IMR-90 (cell line): ENCODE measurements at places on chromosomes 13 and 19. TPM values are rescaled to one million over a fixed set of nuclear protein-coding genes. Genes with fewer than 3 reads are reported as not detected.

Gene MEIOSIN
- total RNA-seq: not detected in 2 replicates

Gene ZNF829
- total RNA-seq: 3.0 and 3.3 TPM in 2 replicates

Gene RFXANK
- 61.4 and 68.3 TPM in 2 replicates for total RNA-seq

Gene MFSD12
- total RNA-seq: 20.4 and 25.0 TPM in 2 replicates

Gene LRRC63
- total RNA-seq: not detected in 2 replicates

Gene ZNF613
- 7.8 and 10.4 TPM in 2 replicates for total RNA-seq

Gene SSC5D
- 1.4 and 1.7 TPM in 2 replicates for total RNA-seq

Gene CEBPA
- total RNA-seq: under 0.01 TPM in 1 of 2 replicates, not detected in the other

Gene ABHD13
- total RNA-seq: 4.1 and 10.6 TPM in 2 replicates

Gene TNFSF9
- not detected in 2 replicates for total RNA-seq

Gene ZNF555
- total RNA-seq: 6.4 and 9.7 TPM in 2 replicates

Gene CBARP
- 0.18 and 0.56 TPM in 2 replicates for total RNA-seq

Gene RTBDN
- total RNA-seq: not detected in 2 replicates

Gene LNX2
- 7.2 and 7.8 TPM in 2 replicates for total RNA-seq

Gene SPRY2
- 21.1 and 26.4 TPM in 2 replicates for total RNA-seq

Gene SBK3
- total RNA-seq: 0.18 TPM in 1 of 2 replicates, not detected in the other

Gene KIR2DL4
- not detected in 2 replicates for total RNA-seq

Gene CEACAM18
- total RNA-seq: not detected in 2 replicates

Gene CCL25
- not detected in 2 replicates for total RNA-seq

Gene OPA3
- 3.9 and 5.2 TPM in 2 replicates for total RNA-seq

Gene DCLK1
- total RNA-seq: under 0.01 TPM in 2 replicates

Gene PABPC3
- total RNA-seq: under 0.01 and 0.18 TPM in 2 replicates

Gene KLK3
- not detected in 2 replicates for total RNA-seq

Gene PCDH9
- total RNA-seq: 7.8 and 10.2 TPM in 2 replicates

Gene EFNA2
- total RNA-seq: not detected in 2 replicates

Gene NLRP13
- not detected in 2 replicates for total RNA-seq

Gene KPTN
- total RNA-seq: 3.9 and 4.1 TPM in 2 replicates

Gene ACP5
- total RNA-seq: 0.28 and 0.54 TPM in 2 replicates

Gene PDX1
- total RNA-seq: not detected in 2 replicates

Gene RASIP1
- total RNA-seq: under 0.01 and 0.18 TPM in 2 replicates

Gene IL4I1
- total RNA-seq: under 0.01 and 0.36 TPM in 2 replicates

Gene C1QTNF9
- total RNA-seq: under 0.01 and 0.18 TPM in 2 replicates

Gene DNMT1
- total RNA-seq: 26.2 and 40.3 TPM in 2 replicates

Gene CEACAM21
- not detected in 2 replicates for total RNA-seq

Gene ICAM4
- 2.3 and 2.5 TPM in 2 replicates for total RNA-seq

Gene ACTMAP
- 0.28 and 0.54 TPM in 2 replicates for total RNA-seq
